Progenitor cell of endocrine pancreas (in vitro differentiated cells): ENCODE measurements at places on chromosomes 12 and 14. TPM values are rescaled to one million over a fixed set of nuclear protein-coding genes. Genes with fewer than 3 reads are reported as not detected.

DNA sequence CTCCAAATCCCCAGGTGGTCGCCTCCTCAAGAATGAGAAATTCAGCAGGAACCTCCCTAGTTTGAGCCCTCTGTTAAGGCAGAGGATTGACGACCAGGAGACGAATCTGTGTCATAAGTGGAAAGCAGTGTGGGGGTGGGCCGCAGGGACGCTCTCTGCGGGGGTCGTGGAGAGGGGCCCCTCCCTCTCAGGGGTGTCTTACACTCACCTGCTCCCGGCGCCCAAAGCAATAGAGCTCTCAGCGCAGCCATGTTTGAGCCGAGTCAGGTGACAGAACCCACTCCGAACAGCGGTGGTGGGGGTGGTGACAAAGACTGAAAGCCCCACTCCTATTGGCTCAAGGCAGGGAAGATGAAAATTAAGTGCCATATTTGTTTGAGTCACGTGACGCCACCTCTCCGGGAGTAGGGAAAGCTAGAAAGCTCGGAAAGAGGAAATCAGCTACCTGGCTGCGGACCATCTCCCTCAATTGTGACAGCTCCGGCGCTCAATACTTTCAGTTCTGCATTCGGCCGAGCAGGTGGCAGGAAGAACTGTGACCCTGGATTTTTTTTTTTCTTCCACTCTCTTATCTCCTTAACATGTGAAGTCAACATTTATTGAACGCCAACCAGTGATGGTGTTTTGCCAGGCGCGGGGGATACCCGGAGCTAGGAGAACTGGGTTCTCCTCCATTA, at the start of gene ZFYVE26:
ZFYVE26 (minus strand) TSS at position 265 of the 677 bp plus-strand sequence. CDS start 627 bp downstream, outside the sequence.
- DNase-seq: peak; percentile 79

GRCh38 chr12:93778306-93778705, 101.1 kb downstream of the CRADD start:
- DNase-seq: no peak

GRCh38 chr12:113322343-113322742, 12.6 kb downstream of the SLC8B1 start:
- DNase-seq: no peak

DNA sequence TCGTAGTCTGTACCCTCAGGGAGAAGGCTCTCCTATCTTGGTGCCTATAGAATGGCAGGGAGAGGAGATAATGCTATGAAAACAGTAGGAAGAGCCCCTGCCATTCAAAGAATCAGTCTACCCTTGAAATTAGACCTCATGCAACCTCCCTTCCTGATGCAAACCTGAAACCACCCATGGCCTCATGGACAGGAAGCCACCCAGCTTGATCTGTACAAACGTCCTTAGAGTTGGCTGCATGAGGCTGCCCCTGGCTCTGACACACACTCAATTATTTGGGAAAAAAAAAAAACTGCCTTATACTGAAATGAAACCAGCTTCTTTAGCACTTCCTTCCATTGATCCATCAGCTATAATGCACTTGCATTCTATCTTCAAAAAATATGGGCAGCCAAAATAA, 116.6 kb upstream of the BCL2L14 start:
- DNase-seq: no peak

- DNase-seq: no peak
These were observed 2.4 kb downstream of the FICD start for GRCh38 chr12:108517288-108518100.

GRCh38 chr12:42757624-42758119, 168.1 kb upstream of the PRICKLE1 start:
- no peak for DNase-seq

DNA sequence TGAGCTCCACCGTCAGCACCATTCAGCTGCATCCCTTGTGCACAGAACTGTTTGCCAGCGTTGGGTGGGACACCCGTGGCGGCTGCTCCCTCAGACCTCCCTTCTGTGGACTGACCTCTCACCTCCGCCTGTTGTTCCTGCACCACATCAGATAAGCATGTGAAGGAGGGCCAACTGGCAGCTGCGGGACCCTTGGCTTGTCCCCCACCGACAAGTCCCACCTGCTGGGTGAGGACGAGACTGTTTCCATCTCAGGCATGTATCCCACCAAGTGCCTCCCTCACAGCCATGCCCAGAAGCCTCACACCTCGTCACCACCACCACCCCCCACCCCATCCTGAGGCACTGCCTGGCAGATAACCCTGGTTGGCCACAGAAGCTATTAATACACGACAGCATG, 18.6 kb upstream of the TEAD4 start:
- no peak for DNase-seq

GRCh38 chr12:29066011-29066588, 83.0 kb upstream of the FAR2 start:
- no peak for DNase-seq

DNA sequence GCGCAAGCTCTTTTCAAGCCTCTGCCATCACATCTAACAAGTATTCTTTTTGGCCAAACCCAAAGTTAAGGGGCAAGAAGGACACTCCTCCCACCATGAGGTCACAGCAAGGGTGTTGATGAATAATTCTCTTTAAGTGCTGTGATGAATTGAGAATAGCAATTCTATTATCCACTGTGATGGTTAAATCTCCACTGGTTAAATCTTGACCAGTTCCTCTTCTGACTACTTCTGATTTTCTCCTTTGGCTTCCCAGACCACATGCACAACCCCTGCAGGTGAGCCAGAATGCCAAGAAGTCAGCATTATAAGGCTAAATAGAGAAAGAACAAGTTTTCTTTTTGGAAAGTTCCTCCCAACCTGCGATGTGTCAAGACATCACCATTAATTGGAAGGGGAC, 90.6 kb upstream of the BCL2L14 start:
- no peak for DNase-seq

GRCh38 chr12:125683748-125684381, 618.6 kb downstream of the AACS start:
- DNase-seq: peak; percentile 92

DNA sequence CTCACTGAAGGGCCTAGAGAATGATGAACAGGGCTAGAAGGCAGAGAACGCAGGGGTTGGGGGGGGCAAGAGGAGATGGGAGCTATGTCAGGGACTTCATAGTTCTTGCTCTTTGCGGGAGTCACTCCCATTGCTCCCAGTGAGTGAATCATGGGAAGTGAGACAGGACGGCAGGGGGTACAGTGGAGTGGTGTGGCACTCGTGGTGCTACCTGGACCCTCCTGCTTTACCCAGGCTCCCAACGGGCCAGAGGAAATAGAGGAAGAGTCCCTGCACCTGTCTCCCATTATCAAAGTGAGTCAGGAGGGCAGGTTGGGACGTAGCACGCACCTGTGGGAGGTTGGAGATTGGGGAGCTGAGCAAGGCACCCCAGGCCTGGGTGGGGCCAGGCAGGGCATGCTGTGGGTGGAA, 1.3 kb upstream of the KRT8 start:
- no peak for DNase-seq

GRCh38 chr12:95169368-95169767, 47.9 kb downstream of the FGD6 start:
- no peak for DNase-seq

GRCh38 chr12:84877340-84877739, 35.3 kb downstream of the SLC6A15 start:
- no peak for DNase-seq

DNA sequence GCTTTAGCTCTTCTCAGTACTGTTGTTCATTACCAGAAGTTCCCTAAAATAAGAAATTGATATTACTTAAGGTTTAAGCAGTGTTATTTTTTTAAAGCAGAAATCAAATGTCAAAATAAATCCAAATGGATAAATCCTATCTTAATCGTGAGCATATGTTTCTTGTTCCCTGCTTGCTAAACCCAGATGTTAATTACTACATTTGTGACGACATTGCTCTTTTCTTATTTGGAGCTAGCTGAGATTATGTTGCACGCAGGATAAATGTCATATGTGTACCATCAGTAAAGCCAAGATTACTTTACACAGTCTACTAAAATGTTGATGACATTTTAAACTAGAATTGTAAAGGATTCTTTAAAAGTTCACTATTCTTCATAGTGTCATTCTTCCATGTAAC, 157.5 kb downstream of the PLCZ1 start:
- no peak for DNase-seq

DNA sequence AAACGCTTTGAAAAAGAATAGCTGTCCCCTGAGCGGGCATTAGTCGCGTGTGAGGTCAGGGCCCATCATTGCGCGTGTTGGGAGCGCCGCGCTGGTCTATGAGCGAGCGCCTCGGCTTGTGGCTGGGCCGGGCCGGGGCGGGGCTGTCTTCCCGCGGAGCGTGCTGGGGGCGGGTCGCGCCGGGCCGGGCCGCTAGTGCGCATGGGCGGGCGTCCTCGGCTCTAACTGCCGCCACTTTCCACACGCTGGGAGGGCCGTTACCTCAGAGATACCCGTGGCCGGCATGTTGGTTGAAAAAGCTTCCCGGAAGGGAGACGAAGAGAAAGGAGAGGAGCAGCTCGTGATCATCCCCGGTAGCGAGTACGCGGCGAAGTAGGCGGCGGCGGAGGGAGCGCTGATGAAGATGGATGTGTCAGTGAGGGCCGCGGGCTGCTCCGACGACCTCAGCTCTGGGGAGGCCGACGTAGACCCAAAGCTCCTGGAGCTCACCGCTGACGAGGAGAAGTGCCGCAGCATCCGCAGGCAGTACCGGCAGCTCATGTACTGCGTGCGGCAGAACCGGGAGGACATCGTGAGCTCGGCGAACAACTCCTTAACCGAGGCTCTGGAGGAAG, at the start of gene EID3:
EID3 (plus strand) TSS at position 202 of the 614 bp plus-strand sequence; CDS start at position 398, 196 bp downstream.
- DNase-seq: peak; percentile 76

GRCh38 chr14:32447371-32447770, 118.3 kb downstream of the AKAP6 start:
- DNase-seq: no peak

DNA sequence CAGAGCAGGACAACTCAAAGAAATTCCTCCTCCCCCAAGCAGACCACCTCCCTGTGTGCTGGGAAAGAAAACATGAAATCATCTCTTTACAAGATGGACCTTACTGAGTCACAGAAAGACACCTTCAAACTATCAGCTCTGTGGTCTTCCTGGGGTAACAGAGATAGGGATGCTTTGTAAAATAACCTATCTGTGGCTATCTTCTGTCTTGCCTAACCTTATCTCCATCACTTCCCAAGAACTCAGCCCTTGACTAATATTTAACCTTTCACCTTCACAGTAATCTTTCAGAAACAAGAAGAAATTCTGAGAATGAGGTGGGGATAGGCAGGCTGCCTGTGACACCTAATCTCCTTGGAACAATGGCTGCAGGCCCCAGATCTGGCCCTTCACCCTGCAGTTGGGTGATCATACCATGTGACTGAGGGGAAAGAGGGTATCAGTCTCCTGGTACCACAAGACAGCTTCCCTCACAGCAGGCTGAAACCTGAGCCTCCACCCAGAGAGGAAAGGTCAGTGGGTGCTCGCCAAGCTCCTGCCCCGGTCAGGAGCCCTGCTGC, 27.4 kb upstream of the CEBPE start:
- no peak for DNase-seq

GRCh38 chr12:115405471-115405860, 721.5 kb upstream of the TBX3 start:
- DNase-seq: no peak

GRCh38 chr12:104201238-104202001, 14.2 kb upstream of the TXNRD1 start:
- DNase-seq: peak; percentile 13

GRCh38 chr12:32478858-32479725, 79.7 kb downstream of the FGD4 start:
- no peak for DNase-seq

GRCh38 chr14:81313775-81314429, 86.2 kb downstream of the STON2 start:
- DNase-seq: no peak

DNA sequence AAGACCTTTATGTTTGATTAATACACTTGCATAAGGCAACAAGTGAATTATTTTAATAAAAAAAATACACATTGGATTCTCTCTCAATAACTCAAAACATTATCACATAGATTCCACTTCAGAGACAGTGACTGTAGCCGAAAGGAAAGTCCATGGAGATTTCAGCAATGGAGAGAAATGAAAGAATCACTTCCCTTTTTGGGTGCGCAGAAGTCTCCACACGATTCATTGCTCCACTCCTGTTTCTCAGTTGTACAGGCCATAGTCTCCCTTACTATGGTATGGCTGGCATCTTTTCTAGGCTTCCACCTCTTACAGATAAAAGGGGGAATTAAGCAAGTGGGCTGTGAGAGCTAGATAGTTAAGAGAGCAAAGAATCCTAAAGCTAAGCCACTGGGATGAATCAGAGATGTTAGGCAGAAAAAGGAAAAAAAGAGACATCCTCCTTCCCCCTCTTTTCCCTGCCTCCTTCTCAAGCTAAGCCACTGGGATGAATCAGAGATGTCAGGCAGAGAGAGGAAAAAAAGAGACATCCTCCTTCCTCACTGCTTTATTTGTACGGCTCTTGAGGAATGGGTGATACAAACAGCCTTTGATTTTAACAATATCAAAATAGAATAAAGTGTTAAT, 16.3 kb downstream of the ST8SIA1 start:
- DNase-seq: no peak

GRCh38 chr14:104937161-104937560, 12.5 kb downstream of the PLD4 start:
- DNase-seq: no peak

- DNase-seq: no peak
These were observed 1585.3 kb upstream of the TMEM132C start for GRCh38 chr12:126681676-126682075.

- DNase-seq: no peak
These were observed 175.8 kb upstream of the HMGA2 start for GRCh38 chr12:65648461-65648860.

DNA sequence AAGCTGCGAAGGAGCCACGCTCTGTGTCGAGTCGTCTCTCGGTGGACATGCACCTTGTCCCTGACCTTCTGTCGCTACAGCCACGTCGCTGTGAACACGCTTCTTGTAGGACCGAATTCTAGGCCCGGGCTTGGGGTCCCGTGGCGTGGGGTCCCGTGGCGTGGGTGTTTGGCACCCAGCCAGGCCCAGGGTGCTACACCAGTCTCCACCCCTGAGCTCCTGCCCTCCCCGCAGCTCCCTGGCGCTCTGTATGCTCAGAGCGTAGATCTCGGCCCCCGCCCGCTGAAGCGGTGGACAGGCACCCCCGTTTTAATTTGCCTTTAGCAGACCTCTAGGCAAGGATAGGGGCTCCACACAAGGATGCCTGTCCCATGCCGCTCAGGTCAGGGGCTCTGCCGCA, 16.5 kb downstream of the MMP17 start:
- DNase-seq: no peak

Gene VWF
- 0.10 and 0.22 TPM in 2 replicates for total RNA-seq

Gene C12orf42
- total RNA-seq: 0.29 TPM in 1 of 2 replicates, not detected in the other

Gene SCYL2
- 68.2 and 73.3 TPM in 2 replicates for total RNA-seq

Gene RAB21
- 52.5 and 54.0 TPM in 2 replicates for total RNA-seq

Gene HOXC9
- not detected in 2 replicates for total RNA-seq

Gene LIN7A
- total RNA-seq: 7.1 and 8.2 TPM in 2 replicates

Gene RAB5B
- 111 and 116 TPM in 2 replicates for total RNA-seq

Gene GNG2
- 8.8 and 9.3 TPM in 2 replicates for total RNA-seq

Gene TXNRD1
- 113 and 116 TPM in 2 replicates for total RNA-seq

Gene RNASE7
- not detected in 2 replicates for total RNA-seq

Gene PTGR2
- 6.9 and 11.0 TPM in 2 replicates for total RNA-seq

Gene EFS
- total RNA-seq: 66.8 and 69.6 TPM in 2 replicates

Gene TAS2R9
- total RNA-seq: 0.26 and 0.29 TPM in 2 replicates

Gene SPTB
- 1.1 and 1.7 TPM in 2 replicates for total RNA-seq

Gene OTOGL
- total RNA-seq: 0.11 and 0.31 TPM in 2 replicates

Gene MLXIP
- total RNA-seq: 48.6 and 48.7 TPM in 2 replicates
